ENCODE measurements at places on chromosomes 5 and 9. TPM values are rescaled to one million over a fixed set of nuclear protein-coding genes. Genes with fewer than 3 reads are reported as not detected.

GRCh38 chr9:110283751-110284150 is 27.4 kb upstream of the TXN start:
- no peak for DNase-seq

DNA sequence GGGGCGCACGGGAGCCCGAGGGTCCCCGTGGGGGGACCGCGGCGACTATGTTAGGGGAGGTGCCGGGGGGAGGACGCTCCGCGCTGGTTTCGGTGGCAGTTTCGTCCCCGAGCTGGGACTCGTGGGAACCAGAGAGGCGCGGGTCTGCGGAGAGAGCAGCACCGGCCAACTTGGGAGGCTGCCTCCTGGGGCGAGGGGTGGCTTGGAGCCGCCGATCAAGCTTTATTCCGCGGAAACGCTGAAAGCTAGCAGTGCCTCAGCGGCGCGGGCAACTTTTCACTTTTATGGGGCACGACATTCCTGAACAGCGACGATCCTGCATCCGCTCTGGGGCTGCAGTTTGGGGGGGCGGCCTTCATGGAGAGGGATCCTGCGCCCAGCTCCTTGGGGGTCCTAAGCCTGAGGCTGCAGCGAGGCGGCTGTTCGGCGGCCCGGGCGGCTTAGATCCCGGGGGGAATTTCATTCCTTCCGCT is 369 bp downstream of the OCLN start:
- no peak for DNase-seq

PALM2AKAP2 gene
- total RNA-seq = not detected

NUP214 gene
- total RNA-seq = 107 TPM

- peak; percentile 70 for DNase-seq
Observed at GRCh38 chr9:69671879-69672595, at the start of gene APBA1. Gene APBA1, minus strand, starts transcription at chr9:69672371.

DNA sequence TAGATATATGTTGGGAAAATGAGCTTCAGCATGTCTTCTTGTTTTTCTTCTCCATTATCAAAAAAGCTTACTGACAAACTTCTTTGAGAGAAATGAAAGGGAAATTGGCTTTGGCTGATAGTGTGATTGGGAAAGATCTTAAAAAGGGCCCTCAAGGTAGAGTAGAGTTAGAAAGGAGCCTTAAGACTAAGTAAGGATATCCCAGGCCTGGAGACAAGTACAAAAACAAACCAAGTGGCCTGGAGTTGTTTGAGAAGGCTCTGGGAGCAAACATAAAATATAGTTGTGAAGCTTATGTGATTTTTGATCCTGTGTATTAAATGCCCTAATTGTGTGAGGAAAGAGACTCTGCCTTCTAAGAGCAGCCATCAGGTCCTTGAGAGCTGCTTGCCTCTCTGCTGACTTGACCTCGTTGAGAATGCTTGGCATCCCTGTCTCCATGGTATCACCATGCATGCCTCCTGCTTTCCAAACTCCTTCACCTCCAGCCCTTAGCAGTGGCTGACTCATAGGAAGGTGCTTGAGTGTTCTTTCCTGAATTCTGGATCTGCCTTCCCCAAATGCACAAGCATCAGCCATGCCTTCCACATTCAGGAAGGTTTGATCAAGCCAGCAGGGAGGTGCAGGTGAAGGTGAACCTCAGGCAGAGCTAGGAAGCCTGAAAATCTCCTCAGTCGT is 78.9 kb downstream of the SMARCA2 start:
- no peak for DNase-seq

DNA sequence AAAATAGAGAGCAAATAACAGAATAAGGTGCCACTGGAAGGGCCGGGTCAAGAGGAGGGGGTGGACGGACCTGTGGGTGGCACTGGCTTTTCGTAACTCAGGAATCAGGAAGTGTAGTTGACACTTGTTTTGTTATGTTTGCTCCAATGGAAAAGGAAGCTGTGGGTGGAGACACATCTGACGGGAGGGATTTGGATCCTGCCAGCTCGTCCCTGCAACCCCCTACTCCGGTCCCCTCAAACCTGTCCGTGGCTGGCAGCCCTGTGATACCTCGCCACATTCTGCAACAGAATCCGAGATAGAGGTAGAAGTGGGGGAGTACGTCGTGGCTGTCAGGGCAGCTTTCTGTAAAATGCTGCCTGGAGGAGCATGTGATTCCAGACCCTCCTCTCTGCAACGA is 104.2 kb upstream of the IER5L start:
- no peak for DNase-seq

- no peak for DNase-seq
Observed at GRCh38 chr5:19605846-19606407, 382.1 kb downstream of the CDH18 start.

DNA sequence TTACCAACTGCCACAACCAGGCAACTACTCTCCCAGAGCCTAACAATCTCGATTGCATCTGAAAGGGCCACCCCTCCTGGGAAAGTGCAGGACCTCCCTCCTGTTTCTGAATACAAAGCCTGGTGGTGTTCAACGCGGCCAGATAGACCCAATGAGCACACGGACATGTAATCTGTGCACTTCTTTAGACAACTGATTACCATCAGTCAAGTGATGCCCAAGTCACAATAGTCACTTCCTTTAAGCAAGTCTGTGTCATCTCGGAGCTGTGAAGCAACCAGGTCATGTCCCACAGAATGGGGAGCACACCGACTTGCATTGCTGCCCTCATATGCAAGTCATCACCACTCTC is 739 bp downstream of the C9orf72 start:
- DNase-seq = peak; percentile 58

DNA sequence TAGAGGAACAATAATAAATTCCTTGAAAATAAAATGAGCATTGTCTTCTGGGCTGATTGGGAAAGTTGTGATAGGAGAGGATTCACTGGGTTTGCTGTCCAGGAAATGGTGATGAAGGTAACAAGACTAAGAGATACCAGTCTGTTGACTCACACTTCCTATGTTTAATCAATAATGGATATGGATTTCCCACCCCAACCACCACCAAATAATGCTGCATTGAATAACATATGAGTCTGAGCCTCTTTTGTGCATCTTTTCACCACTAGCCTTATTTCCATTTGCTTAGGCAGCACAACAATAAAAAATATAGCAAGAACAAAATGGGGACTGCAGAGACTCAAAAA is 120.2 kb upstream of the NFIB start:
- DNase-seq = no peak

GRCh38 chr5:4879693-4880303 is 260.3 kb upstream of the ADAMTS16 start:
- peak; percentile 35 for DNase-seq

ISL1 gene
- total RNA-seq = not detected

- DNase-seq = peak; percentile 53
Observed at GRCh38 chr5:126446498-126447224, 23.5 kb downstream of the GRAMD2B start.

All from CD4-positive, alpha-beta T cell (primary cell).